SK-N-SH (cell line): ENCODE measurements at places on chromosomes 1 and 21. TPM values are rescaled to one million over a fixed set of nuclear protein-coding genes. Genes with fewer than 3 reads are reported as not detected.

GRCh38 chr1:35264035-35264434 lies 4.5 kb upstream of the ZMYM4 start:
- no peak for DNase-seq

DNA sequence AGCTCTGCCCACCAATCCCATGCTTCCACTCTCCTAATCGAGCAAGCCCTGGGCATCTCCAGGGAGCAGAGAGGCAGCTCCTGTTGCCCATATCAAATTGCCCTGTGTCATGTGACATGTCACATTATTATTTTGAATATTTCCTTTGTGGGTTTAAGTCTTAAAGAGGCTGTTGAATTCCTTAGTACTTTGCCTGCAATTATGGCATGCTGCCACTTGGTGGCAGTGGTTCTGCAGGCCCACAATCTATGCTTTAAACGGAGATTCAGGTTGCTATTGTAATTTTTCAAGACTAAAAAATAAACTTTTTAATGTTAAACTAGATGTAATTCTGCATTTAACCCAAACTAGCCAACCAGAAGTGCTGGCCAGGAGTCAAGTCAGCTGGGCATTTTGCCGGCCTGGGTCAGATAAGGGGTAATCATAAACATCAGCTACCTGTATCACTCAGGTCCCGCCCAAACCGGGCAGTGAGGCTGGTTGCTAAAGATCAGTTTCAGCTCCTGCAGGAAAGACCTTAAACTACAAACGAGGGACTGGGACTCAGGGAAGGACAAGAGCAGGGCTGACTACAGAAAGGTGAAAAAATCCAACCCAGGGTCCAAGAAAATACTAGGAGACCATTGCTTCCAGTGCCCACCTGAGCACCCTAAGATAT lies 37.3 kb upstream of the ARHGEF16 start:
- no peak for DNase-seq

DNA sequence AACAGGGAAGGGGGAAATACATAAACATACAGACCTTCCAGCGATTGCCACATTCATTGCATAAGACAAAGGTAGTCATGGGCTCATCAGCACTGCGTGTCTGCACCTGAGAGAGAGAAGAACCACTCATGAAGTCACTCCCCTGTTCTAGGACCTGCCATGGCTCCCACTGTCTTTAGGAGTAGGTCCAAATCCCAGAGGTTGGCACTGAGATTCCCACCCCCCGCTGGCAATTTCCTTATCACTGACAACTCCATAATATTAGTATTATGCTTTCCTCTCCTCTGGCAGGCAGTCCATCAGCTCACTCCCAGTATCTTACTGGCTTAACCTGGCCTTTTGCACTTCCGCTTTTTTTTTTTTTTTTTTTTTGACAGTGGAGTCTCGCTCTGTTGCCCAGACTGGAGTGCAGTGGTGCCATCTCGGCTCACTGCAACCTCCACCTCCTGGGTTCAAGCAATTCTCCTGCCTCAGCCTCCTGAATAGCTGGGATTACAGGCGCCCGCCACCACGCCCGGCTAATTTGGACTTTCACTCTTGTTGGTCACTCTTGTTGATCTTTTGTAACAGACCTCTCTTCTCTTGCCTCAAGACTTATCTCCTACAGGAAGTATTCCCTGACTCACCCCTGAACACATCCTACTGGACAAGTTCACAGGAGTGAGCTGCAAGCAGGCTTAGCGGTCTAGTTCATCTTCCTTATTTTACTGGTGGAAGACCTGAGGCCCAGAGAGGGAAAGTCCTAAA lies 14.8 kb upstream of the ZNF436 start:
- DNase-seq = no peak

DNA sequence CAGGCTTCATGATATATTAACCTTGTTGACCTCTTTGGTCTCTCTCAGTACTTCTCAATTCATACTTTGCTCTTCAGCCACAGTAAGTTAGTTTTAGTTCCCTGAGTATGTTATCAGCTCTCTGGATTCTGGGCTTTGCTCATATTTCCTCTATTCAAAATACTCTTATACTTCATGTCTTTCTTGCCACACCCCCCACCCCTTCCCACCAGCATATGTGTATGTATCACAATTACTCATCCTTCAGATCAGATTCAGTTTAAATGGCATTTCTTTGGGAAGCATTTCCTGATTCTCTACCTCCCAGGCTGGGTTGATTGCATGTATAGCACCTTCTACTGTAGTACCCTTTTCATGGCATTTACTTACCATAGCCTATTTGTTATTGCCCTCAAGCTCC lies 28.3 kb downstream of the SLC30A7 start:
- DNase-seq = no peak

DNA sequence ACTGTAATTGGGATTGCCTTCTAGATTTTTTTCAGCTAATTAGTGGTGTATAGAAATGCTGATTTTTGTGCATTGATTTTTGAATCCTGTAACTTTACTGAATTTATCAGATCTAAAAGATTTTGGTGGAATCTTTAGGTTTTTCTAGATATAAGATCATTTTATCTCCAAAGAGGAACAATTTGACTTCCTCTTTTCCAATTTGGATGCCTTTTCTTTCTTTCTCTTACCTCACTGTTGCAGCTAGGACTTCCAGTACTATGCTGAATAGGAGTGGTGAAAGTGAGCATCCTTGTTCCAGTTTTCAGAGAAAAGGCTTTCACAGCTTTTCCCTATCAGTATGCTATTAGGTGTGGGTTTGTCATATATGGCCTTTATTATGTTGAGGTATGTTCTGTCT lies 53.6 kb downstream of the TESK2 start:
- DNase-seq = no peak

DNA sequence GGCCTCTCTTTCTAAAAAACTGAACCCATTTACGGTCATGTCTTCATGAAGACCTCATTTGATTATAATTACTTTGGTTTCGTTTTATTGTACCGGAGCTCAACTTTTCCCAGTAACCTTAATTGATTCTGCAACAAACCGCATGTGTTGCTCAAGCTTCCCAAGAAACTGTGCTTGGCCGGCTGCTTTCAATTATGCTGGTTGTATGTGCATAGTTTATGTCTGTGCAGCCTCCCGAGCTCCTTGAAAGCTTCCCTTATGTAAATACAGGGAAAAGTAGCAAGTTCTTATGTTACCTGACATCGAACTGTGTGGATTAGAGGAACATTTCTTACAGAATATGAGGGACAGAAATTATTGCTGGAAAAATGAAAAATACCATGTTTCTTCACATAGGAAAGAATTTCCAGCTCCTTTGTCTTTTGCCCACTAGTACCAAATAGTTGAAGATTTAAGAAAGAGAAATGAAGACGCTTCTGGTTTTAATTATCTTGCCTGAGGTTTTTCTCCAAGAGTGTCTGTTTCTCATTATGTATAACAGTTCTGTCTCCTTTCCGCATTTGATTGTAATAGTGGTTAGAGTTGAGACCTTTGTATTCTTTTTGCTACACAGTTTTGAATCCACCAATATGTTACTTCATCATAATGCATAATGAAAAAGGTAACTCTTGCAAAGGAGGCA lies 2.1 kb downstream of the VCAM1 start:
- DNase-seq = no peak

DNA sequence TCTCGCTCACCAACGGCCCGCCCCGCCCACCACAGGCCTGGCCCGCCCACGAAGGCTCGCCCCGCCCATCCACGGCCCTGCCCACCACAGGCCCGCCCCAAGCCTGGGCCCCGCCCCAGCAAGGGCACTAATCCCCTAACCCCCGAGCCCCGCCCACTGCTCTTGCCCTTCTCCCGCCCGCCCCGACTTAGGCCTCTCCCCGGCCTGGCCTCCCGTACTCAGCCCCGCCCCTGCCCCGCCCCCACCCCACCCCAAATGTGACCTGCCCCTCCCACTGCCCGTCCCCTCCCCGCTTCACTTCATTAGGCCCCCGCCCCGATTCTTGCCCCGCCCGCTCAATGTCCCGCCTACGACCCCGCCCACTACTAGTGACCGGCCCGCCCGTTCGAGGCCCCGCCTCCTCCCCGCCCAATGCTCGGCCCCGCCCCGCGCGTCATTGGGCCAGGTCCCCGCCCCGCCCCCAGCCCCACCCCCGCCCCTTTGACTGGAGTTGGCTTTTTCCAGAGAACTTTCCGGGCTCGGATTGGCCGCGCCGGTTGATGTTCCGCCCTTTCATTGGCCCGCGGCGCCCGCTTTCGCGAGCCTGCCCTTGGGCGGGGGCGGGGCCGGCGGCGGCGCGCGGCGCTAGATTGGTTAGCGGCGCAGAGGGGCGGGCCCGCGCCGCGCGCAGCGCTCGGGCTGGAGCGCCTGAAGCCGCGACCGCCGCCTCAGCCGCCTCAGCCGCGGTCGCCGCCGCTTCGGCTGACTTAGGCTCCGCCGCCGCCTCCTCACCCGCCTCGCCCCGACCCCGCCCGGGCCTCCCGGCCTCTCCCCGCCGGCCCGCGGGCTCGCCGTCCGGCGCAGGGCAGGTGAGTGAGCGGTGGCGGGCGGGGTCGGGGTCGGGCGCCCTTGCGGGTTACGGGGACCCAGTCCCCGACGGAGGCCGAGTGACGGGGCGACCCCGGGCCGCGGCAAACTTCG lies at the start of gene PCBP3:
TSS of gene PCBP3 (plus strand) at position 705 of the 960 bp plus-strand sequence. CDS start 206,361 bp downstream, outside the sequence.
- DNase-seq = peak; percentile 98

DNA sequence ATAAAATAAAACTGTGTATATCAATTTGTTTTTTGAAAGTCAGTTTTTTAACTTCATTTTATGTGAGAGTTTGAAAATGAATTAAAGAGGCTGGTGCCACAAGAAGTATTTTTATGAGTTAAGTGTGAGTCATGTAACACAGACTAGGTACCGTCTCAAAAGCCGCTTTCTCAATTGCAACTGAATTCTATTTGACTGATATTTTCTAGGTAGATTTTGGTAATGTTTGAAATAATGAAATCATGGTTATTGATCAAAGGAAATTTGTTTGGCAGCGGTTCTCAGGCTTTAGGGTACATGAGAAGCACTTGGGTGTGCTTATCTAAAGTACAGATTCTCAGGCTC lies 4.6 kb downstream of the SNX27 start:
- no peak for DNase-seq

DNA sequence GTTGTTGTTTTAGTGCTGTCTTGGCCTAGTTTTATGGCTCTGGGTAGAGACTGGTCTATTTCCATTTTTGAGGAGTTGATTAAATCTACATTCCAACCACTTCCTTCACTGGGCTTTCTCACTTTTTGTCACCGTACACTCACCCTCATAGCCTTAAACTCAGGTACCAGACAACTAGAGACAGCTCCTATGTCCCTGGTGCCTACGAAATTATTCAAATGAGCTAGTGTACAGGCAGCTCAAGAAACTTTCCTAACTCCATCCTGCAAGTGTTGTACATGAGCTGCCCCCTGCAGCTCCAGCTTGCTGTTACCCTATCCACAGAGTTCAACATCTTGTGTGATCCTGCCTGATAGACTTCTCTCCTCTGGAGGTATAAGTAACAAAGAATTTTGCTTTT lies 704.8 kb upstream of the RGS18 start:
- DNase-seq = no peak

GRCh38 chr1:8717148-8717547 lies 100.3 kb downstream of the RERE start:
- DNase-seq = no peak

DNA sequence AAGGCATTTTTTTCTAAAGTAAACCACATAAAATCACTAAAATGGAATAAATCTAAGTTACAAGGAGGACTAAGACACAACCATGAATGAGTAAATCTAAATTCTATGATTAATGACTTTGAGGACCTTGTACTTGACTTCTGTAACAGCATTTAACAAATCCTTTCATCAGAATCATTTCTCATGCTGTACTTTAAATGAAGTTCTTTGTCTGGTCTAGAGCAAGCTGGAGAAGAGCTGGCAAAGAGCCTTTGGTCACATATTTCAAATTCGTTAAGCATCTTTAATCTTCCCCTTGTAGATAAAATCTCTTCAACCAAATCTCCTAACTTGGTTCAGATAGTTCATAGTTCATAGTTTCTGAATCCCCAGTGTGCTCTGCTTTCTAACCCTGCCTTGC lies 405.4 kb downstream of the PTPRC start:
- no peak for DNase-seq

DNA sequence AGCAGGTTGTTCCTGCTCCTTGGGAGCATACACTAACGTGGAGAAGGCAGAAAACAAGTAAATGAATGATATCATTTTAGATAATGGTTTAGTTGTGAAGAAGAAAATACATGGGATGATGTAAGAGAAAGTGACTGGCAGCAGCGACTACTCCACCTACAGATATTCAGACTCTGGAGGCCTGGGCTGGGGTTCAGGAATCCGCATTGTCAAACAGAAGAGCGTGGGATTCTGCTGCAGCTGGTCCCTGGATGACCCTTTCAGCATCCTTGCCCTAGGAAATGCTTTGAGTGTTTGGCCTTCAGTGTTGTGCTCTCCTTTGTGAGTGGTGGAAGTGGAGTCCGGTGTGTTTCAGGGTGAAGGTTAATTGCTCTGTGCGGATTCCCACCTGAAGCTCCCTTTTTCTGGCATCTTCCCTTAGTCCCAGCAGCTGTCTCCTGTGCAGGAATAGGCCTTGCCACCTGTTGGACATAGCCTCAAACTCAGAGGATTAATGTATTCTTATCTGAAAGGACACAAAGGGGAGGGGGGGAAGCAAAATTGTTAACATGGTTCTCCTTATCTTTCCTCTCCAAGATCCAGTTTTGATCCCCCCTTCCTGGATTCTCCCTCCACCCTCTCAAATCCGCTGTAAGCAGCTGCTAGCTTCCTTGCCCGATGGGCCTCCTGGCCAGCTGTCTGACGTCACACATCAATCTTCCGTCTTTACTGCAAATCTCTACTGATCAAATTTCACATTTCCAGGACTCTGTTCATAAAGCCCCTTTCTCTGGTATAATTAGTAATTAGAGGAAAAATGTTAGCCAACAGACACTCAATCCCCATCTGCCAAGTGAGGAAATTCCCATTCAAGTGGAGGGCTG lies 68.3 kb upstream of the SPAG17 start:
- DNase-seq = no peak

DNA sequence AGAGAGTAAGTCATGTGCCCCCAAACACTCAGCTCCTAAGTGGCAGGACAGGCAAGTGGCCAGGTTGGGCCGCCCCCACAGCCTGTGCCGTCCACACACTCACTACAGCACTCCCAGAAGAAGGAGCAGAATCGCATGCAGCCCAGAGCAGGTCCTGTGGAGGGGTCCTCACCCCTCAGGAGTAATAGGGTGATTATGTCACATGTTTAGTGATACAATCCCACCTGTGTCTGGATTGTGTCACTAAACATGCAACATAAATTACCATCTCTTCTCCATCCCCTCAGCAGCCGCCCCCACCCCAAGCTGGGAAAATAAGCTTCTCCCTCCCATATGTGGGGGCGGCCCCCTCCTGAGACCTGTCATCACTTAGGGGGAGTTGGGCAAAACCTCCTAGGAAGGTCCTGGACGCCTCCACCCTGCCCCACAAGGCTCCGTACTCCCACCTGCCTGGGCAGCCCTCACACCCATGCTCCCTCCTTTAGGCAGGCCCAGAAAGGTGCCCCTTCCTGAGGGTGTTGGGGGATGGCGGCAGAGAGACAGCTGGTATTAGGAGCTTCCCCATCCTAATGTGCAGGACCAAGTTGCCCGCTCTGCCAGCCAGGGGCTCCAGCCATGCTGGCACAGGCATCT lies 56.9 kb downstream of the STUM start:
- no peak for DNase-seq

- peak; percentile 73 for DNase-seq
These were observed 14.7 kb downstream of the JUN start for GRCh38 chr1:58768971-58769808.

Gene ELOA
- polyA plus RNA-seq = 14.5 and 17.7 TPM in 2 replicates

Gene CCDC27
- polyA plus RNA-seq = not detected in 2 replicates

Gene TNFSF18
- 1.2 and 2.8 TPM in 2 replicates for polyA plus RNA-seq

Gene HUNK
- 0.28 and 0.31 TPM in 2 replicates for polyA plus RNA-seq

Gene GFI1
- 0.18 and 0.19 TPM in 2 replicates for polyA plus RNA-seq

Gene IFI44
- polyA plus RNA-seq = 6.5 and 8.7 TPM in 2 replicates

Gene SLC44A5
- polyA plus RNA-seq = 4.9 and 7.8 TPM in 2 replicates

Gene GPR25
- not detected in 2 replicates for polyA plus RNA-seq
